ENCODE measurements at places on chromosomes 7 and 10.

GRCh38 chr7:114937446-114937845, 15.6 kb downstream of the MDFIC start:
- DNase-seq: no peak

- no peak for DNase-seq
These were observed 237.8 kb downstream of the MAD1L1 start for GRCh38 chr7:1994931-1995330.

DNA sequence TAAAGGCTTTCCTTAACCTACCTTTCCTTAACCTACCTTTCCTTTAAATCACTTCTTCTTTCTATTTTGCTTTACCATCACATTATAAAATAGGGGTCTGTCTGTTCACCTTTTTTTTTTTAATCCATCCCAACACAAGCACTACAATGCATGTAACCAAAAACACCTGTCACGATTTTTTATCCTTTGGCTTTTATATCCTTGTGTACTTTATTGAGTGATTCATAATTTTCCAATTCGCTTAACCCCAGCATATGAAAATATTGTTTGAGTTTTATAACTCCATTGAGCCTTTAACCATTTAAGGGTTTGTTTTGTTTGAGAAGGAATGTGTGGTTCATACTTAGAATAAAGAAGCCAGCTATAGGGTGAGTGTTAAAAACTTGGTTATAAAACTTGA, 132.2 kb downstream of the CHRM2 start:
- DNase-seq: no peak

DNA sequence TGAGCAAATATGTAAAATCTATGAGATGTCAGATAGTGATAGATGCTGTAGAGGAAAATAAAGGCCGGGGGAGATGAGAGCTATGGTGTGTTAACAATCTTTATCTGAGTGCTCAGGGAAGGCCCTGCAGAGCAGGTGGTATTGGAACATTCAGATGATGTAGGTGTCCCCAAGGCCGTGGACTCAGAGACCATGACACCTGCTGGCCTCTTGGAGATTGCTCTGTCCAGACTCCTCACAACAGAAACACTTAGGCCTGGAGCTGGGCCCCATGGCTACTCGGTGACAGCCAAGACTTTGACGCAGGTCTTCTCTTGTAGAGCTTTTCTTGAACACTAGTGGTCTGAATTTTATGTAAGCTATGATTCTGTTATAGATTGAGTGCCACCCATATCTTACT, 13.3 kb downstream of the AKR1E2 start:
- no peak for DNase-seq

- no peak for DNase-seq
These were observed 38.6 kb downstream of the HACD1 start for GRCh38 chr10:17578603-17579002.

GRCh38 chr10:63140077-63140476, 6.9 kb downstream of the NRBF2 start:
- no peak for DNase-seq

GRCh38 chr10:85917601-85918000, 449.0 kb downstream of the GRID1 start:
- DNase-seq: no peak

- no peak for DNase-seq
These were observed 30.7 kb downstream of the CUL2 start for GRCh38 chr10:35059481-35059880.

DNA sequence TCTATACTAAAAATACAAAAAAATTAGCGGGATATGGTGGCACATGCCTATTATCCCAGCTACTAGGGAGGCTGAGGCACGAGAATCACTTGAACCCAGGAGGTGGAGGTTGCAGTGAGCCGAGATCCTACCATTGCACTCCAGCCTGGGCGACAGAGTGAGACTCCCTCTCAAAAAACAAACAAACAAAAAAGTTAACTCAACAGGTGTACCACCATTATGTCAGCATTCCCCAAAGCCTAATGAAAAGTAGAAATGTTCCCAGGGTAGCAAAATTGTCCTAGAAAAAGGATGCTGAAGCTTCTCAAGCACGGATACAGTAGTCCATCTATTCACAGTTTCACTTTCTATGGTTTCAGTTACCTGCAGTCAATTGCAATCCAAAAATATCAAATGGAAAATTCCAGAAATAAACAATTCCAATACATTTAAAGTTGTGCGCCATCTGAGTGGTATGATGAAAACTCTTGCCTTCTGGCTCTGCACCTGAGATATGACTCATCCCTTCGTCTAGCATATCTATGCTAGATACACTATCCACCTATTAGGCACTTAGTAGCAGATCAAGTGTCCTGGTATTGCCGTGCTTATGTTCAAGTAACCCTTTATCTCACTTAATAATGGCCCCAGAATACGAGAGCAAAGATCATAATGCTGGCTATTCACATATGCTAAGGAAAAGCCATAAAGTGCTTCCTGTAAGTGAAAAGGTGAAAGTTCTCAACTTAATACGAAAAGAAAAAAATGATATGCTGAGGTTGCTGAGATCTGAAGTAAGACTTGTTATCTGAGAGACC, 37.2 kb upstream of the SLC35G1 start:
- no peak for DNase-seq

DNA sequence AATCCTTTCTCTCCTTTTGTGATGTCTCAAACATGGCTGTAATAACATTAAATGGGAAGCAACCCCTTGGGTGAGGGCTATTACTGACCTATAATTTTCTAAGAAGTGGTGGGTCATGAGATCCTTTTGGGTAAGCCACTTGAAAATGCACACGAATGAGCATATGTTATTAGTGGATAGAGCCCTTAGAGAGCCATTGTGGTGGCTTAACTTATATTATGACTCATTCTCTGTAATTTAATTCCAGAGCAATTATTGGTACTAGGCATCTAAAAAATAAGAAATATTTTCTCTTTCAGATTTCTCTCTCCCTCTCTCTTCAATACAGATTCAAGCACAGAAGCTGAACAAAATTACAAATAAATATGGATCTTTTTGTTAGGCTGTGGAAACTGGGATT, 1177.4 kb upstream of the PHF14 start:
- no peak for DNase-seq

- DNase-seq: no peak
These were observed 164.3 kb downstream of the NRF1 start for GRCh38 chr7:129775695-129776361.

DNA sequence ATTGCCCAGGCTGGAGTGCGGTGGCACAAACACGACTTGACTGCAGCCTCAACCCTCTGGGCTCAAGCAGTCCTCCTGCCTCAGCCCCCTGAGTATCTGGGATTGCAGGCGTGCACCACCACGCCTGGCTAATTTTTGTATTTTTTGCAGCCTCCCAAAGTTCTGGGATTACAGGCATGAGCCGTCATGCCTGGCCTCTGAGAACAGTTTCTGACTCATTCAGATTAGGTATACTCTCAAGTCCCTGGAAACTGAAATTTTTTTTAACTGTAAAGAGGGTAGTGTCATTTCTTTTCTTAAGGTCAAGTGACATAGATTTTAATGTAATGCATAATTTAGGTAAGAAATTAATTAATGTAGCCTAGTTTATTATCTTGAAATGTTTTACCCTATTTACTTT, 104.7 kb downstream of the SEPTIN7 start:
- DNase-seq: no peak

DNA sequence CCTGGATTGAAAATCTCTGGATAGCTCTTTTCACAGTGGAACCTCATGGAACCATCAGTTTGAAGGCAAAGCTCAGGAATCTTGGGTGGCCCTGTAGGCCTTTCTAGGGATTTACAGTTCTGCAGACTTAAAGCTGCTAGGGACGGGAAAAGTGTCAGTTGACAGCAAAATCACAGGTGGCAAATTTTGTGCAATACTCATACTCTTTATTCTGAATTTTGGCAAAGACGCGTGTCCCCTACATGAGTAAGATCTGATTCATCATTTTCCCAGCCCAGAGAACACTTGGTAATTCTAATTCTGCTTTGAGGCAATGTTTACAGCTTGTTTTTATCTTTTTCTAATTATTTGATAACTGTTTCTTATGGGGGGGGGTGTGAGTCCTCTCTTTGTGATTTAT, 3.6 kb downstream of the LRRC17 start:
- no peak for DNase-seq

DNA sequence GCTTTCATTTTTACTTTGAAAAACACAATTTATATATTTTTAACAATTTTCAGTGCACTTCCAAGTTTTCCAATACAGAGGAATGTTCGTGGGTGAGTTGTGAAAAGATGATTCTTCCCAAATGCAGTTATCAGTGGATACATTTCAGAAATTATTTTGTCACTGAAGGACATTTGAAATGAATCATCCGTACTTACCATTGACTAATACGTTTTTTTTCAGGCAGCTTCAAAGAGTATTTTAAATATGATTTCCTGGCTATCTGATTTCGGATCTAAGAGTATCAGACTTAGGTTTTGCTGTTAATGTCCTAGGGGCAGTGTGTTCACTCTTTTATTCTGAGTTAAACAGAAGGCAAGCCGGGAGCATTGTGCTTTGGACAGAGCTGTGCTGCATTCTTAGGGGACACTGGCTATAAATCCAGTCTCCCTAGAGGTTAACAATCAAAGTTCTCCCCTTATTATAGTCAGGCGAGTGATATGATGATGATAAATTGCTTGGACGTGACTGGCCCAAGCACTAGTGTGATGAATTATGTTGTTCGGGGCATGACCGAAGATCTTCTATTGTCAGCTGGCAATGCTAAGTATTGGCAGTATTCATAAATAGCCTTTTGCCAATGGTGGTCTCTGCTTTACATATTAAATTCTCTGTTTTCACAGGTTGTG, 4.5 kb downstream of the PTER start:
- no peak for DNase-seq

GRCh38 chr10:68594405-68594804, 34.3 kb downstream of the TET1 start:
- no peak for DNase-seq

DNA sequence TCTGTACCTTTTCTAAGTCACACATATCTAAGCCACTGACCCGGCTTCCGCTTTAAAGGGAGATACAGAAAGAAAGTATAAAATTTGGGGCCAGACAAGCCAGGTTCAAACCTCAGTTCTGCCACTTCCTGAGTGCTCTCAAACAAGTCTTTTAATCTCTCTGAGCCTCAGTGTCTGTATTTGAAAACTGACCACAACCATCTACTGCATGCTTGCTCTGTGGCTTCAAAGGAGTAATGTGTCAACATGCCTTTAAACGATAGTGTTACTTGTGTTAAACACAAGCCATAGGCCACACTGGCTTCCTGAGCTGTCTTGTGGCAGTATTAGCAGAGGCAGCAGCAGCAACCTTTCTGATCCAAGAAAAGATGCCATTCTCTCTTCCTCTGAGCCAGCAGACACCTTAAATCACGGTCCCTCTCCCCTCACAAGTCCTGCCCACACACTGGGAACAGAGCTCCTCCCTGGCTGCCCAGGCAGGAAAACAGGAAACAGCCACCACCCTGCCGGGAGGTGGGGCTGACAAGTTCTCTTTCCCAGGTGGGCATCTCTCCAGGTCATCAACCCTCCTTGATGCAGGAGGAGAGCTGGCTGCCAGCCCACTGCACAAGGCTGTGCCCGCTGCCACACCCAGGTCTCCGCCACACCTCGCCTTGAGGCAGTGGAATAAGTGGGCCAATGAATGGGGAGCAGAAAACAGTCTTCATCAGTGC, 10.7 kb downstream of the HIP1 start:
- no peak for DNase-seq

DNA sequence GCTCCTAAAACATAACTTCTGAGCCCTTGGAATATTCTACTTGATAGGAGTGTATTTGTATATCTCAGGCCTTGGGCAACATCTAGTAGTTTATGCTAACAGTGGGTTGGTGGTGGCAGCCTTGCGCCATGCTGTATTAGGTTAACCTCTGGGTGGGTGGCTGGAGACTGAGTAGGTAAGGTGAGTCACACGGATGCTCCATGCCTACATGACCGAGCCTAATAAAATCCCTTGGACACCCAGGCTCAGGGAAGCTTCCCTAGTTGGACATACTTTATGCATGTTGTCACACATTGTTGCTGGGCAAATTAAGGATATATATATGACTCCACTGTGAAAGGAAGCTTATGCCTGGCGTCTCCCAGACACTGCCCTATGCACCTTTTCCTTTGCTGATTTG, 6.0 kb upstream of the DAGLB start:
- no peak for DNase-seq

GRCh38 chr7:105705427-105705826, 124.1 kb upstream of the EFCAB10 start:
- no peak for DNase-seq

DNA sequence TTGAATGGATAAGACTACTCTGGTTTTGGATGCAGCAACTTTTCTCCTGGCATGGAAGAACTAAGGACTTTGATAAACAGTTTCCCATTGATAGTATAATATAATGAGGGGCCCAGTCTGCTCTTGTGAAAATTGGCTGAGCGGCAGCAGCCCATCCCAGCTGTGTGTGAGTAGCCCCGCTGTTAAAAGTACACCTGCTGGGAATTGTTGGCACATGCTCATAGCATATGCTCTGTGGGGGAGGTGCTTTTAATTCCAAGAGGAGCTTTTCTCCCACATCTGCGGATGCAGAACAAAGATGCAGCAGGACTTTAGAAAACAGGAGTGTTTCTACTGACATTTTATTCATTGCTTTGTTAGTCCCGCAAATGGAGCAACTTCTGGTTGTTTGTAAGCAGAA, 19.0 kb downstream of the SRI start:
- no peak for DNase-seq

Measured in stimulated activated CD8-positive, alpha-beta memory T cell treated with anti-CD3 and anti-CD28 coated beads, Interleukin-4, amount 100 ng/mL, for 1 hour (primary cell).